Nasal cavity respiratory epithelium epithelial cell of viscerocranial mucosa (primary cell): ENCODE measurements at places on chromosomes 5 and 9. TPM values are rescaled to one million over a fixed set of nuclear protein-coding genes. Genes with fewer than 3 reads are reported as not detected.

Gene KIF4B
- total RNA-seq, result under 0.01 TPM in 1 of 2 replicates, not detected in the other

Gene PCDHA5
- total RNA-seq, result 0.21 TPM in 1 of 2 replicates, not detected in the other

Gene DNAI1
- not detected in 2 replicates for total RNA-seq

Gene CBY3
- 0.34 TPM in 1 of 2 replicates, not detected in the other for total RNA-seq

Gene CAPSL
- total RNA-seq, result not detected in 2 replicates

Gene IL11RA
- total RNA-seq, result 0.68 and 2.3 TPM in 2 replicates

Gene DMRT2
- total RNA-seq, result under 0.01 and 0.50 TPM in 2 replicates

Gene CFAP157
- total RNA-seq, result 0.07 TPM in 1 of 2 replicates, not detected in the other

Gene MOB3B
- total RNA-seq, result 0.68 and 4.1 TPM in 2 replicates

Gene DMRTA1
- total RNA-seq, result 5.5 and 6.5 TPM in 2 replicates

Gene TTLL11
- total RNA-seq, result 2.1 and 5.2 TPM in 2 replicates

Gene INSYN2B
- total RNA-seq, result 0.07 and 1.4 TPM in 2 replicates

Gene MLLT3
- 20.5 and 27.7 TPM in 2 replicates for total RNA-seq

Gene GABRA6
- total RNA-seq, result not detected in 2 replicates

Gene STK32A
- total RNA-seq, result 0.34 and 3.1 TPM in 2 replicates
